Stimulated activated CD4-positive, alpha-beta T cell treated with anti-CD3 and anti-CD28 coated beads, TNF-alpha, amount 100 ng/mL, for 4 hours (primary cell): ENCODE measurements at places on chromosomes 12 and 14.

GRCh38 chr14:21066882-21067502 is 3.1 kb upstream of the ARHGEF40 start:
- no peak for DNase-seq

DNA sequence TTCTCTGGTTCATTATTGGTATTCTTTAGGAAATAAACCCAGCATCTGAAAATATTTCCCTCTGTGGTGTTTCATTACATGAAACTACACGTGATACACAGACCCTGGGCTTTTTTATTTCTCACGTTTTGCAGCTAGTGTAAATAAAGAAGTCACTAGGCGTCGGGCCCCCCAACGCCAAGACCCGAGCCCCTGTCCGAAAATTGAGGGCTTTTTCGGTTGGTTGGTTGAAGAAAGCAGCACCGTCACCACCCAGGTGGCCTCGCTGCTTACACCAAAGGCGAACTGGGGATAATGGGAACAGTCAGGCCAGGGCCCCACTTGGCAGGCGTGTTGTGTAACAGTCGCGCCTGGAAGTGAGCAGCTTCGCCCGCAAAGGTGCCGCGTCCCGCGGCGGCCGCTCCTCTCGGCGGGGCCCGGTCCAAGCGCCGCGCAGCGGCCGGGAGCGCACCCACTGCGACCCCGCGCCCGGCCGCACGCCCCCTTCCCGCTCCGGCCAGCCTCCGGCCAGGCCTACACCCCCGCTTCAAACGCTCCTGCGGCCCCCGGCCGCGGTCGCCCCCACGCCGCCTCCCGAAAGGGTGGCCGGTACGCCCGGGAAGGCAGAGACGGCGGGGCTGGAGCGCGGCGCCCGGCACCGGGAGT is 1.2 kb downstream of the DUSP16 start:
- DNase-seq = peak; percentile 25

GRCh38 chr12:51906430-51907082 is 748 bp upstream of the ACVRL1 start:
- DNase-seq = no peak

GRCh38 chr14:50340963-50341362 is 28.8 kb downstream of the DMAC2L start:
- no peak for DNase-seq

DNA sequence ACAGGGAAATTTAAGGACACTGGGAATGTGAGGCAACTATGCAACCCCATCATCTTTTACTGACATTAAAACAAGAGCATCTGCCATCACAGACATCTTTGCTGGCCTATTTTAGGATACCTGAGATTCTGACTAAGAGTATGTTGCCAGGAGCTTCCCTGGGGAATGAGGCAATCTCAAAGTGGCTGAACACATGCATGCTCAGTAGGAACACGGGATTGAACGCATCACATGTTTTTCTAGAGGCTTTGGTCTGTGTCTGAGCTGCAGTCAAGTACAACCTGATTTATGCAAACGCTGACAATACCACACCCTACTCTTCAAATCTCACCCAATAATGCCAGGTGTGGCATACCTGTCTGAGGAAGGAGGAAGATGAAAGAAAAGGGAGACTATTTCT is 416.5 kb downstream of the NELL2 start:
- DNase-seq = no peak

DNA sequence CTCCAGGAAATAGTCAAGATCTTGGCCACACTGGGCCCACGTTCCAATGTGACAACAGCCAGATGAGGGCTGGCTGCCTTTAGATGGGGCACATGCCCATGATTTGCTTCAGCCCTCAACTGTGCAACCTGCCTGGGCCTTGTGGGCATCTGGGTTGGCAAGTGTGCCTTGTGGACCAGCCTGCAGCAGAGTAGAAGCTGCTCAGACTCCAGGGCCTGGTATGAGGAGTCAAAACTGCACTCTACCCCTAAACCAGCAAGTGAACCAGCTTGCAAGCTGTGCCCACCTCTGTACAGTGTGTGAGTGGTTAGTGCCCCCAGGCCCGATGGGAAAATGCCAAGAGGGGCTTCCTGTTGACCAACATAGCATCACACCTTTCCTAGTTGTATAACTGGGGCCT is 17.9 kb downstream of the PHETA1 start:
- DNase-seq = no peak

DNA sequence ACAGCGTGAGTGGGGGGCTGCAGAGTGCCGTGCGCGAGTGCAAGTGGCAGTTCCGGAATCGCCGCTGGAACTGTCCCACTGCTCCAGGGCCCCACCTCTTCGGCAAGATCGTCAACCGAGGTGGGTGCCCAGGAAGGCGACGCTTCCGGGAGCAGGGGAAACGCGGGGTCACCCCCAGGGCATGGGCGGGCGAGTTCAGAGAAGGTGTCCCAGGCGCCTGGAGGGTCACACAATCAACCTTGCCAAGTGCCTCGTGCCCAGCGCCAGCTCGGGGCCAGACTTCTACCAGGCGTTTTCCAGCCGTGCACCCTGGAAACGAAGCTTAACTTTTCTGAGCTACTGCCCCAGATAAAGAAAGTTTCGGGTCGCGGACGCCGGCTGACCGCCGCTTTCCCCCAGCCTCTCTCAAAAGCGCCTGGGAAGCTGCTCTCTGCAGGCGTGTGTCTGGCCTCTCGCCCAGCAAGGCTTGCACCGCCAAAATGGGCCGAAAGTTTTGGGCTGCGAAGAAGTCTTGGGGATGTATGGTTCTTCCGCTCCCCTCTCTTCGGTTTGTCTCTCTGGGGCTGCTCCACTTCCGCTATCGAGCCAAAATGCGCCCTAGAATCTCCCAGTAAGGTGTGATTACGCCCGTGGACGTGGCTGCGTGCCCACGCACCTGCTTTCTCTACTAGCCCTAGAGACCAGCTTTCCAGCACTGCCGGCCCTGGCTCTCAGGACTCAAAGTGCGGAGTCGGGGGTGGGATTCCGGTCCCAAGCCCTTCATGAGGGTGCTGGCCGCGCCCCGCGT is 1.7 kb downstream of the WNT1 start:
- DNase-seq = no peak

DNA sequence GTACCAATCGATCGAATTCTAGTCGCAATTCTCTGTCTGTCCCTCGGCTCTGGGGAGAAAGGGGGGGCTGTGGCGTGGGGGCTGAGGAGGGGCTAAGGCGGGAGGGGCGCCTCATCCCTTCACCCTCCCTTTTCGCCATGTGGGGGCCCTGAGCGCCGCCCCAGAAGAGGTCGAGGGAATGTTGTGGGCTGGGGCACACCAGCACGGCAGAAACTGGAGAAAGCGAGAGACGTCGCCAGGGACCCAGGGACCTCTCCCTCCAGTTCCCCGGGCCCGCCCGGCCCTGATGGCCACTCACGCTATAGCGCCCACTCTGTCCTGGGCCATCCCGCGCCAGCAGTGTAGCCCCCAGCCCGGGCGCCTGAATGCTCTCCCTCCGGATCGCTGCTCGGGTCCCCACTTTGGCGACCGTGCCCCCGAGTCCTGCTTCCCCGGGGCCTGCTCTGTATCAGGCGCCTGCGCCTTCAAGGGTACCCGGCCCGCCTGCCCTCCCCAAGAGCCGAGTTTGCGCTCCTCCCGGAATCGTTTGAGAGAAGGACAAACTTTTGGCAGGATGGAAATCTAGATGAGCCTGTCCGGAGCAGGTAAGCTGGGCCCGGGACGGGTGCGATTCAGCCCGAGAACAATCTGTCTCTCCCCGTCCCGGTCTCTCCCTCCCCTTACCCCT is 62.6 kb downstream of the SMUG1 start:
- no peak for DNase-seq

GRCh38 chr12:38142974-38143373 is 173.6 kb upstream of the ALG10B start:
- no peak for DNase-seq

- no peak for DNase-seq
Measured at GRCh38 chr12:14810953-14811483, 3.0 kb downstream of the SMCO3 start.

GRCh38 chr14:89870316-89870715 is 84.2 kb downstream of the EFCAB11 start:
- no peak for DNase-seq

DNA sequence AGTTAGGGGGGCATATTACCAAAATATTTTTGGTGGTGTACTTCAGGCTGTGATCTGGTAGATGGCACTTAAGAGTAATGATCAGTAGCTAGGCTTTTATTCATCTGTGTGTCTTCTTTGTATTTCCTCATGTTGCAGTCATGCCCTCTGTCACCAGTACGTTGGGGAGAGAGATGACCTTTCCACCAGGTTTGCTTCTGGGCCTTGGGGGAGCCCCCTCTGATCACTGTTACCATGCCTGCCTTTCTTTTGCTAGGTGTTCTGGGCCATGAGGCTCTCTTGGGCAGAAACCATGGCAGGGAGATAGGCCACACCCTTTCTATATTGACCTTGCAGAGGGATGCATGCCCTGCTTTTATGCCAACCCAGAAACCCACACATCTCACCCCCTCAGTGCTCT is 208.5 kb downstream of the RAD51B start:
- DNase-seq = no peak
